ENCODE measurements at places on chromosomes 1 and 21.

DNA sequence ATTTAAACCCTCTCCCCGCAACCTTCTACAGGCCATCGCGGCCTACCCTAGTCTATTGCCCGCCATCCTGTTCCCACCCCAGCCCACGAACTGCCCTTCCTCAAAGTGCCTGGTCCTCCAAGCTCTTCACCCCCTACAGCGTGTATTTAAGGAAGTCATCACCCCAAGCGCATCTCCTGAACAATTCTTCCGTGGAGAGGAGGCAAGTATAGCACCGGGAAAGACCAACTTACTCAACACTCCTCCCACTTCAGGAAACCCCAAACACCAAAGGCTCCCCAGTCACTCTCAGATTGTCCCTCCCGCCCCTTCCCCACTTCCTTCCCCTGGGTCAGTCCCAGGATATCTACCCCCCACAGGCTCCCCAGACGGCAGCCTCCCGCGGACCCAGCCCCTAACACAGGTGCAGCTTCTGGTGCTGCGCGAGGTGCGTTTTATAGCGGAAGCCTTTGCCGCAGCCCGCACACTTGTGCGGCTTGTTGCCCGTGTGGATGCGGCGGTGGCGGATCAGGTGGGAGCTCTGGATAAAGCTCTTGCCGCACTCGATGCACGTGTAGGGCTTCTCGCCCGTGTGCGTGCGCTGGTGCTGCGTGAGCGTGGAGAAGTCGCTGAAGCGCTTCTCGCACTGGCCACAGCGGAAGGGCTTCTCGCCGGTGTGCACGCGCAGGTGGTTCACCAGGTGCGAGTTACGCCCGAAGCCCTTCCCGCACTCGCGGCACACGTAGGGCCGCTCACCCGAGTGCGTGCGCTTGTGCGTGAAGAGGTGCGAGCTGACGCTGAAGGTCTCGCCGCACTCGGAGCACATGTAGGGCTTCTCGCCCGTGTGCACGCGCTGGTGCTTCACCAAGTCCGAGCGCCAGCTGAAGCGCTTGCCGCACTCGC is 25.5 kb downstream of the ZNF697 start:
- DNase-seq: no peak

GRCh38 chr1:204578867-204579664 is 62.9 kb downstream of the MDM4 start:
- no peak for DNase-seq

DNA sequence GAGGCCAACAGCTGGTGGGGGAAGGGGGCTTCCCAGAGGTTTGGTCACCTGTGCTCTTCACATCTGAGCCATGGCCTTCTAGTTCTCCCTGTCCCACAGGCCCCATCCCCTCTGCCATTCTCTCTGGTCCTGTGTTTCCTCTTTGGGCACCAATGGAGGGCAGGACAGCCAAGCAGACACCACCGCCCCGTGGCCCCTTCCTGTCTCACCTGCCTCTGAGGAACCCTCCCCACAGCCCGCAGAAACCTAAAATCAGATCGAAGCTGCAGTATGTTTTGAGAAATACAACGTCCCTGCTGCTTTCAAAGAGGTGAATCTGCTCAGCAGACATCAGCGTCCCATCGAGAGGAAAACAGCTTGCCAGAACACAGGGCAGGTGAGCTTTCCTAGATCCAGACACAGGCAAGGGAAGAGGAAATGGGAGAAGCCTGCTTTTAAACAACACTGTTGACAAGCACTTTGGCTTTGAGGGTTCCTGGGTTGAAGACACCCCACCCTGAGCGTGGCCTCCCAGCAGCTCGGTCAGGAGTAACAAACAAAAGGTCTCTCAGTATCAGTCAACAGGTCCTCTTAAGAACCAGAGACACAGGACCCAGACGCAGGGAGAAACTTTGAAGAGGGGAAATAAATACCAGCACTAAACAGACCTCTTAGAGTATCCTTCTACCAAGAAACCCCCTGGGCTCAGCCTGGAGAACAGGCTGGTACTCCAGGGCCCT is 2.3 kb downstream of the PANK4 start:
- DNase-seq: no peak

DNA sequence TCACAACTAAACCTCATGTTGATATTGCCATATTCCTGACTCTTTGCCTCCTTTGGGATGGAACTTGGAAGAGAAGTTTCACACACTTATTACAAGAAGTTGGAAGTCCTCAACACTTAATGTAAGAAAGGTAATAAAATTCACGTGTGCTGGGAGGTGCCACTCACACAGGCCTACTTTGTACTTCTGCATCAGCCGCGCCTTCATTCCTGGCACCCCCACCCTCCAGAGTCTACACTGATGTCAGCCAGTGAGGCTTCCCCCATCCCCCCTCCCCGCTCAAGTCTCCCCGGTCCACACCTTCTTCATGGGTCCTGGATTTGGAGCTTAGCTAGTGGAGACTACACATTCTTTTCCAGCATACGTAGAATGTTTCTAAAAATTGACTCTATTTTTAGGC is 24.8 kb upstream of the SLC45A1 start:
- DNase-seq: no peak

- no peak for DNase-seq
These were observed 195.6 kb upstream of the C1orf105 start for GRCh38 chr1:172224871-172225270.

- no peak for DNase-seq
These were observed 81.0 kb downstream of the NOTCH2 start for GRCh38 chr1:119988306-119989062.

DNA sequence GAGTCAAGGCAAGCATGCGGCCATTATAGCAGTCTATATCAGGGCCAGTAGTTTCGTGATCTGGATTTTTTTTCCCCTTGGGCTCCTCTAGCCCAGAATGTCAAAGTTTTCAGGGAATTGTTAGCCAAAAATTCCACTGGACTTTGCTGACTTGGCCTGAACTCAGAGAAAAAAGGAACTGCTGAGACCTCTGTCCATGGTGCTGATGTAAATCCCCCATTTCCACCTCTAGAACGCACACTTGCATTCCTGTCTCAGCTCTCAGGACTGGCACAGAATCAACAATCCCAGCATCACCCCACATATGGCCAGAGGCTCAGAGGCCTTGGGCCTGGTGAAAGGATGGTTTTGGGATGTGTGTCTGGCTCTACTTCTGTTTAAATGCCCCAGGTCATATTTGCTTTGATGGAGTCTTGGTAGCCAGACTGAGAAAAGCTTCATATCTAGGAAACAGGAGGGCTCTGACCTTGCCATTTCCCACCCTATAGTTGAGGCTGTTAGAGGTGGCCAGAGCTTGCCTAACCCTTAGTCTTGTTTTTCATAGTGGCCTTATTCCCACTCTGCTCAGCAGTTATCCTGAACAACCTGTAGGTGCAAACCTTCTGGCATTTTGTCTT is 16.9 kb upstream of the EFCAB14 start:
- DNase-seq: no peak

DNA sequence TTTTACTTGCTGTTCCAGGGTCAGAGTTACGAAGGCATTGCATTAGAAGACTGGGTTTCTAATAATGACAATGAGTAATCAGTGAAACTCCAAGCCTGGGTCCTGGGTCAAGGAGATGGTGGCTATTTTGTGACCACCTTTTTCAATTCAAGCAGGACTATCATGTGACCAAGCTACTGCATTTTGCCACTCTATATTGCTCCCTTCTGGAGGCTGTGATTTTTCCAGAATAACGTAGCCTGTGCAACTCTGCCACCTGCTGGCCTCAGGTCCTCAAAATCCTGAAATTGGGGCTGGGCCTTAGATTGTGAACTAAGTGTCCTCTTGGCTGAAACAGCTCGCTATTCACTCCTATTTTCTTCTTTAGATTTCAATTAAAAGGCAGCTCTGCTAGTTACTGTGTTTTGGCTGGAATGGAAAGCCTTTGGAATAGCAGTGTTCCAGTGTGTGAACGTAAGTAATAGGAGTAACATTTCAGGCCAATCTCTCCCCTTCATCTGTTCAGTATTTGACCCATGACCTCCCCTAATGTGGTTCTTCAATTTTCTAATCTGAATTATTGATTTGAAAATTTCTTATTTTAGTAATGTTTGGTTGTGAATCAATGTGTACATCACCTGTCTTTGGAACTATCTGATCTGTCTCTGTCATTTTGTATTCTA is 52.9 kb upstream of the CD46 start:
- no peak for DNase-seq

DNA sequence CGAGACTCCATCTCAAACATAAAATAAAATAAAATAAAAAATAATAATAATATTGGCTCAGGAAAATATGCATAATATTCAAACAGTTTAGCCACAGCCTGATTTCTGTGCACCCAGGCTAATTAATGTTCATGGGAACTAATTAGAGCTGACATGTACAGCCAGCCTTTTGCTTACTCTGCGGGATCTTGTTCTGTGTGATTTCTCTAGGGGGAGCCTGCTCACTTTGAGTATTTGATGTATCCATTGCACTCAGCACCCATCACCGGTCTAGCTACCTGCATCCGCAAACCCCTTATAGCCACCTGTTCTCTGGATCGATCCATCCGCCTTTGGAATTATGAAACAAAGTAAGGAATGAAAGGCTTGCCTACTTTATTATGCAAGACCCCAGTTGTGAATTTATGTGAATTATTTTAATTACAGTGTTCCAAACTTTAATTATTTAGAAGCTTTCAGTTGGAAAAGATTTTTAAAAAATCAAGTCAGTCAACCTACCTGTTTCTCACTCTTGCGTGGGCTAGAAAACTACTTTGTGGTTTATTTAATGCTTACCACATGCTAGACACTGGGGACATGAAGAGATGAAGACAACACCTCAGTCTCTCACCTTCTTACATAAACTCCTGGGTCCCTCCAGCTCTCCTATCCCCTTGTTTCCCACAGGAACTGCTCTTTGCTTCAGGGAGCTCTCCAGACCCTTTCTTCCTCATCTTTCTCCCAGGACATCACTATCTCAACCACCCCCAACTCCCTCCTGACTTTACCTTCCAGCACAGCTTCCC is 25.4 kb downstream of the CFAP57 start:
- DNase-seq: no peak

DNA sequence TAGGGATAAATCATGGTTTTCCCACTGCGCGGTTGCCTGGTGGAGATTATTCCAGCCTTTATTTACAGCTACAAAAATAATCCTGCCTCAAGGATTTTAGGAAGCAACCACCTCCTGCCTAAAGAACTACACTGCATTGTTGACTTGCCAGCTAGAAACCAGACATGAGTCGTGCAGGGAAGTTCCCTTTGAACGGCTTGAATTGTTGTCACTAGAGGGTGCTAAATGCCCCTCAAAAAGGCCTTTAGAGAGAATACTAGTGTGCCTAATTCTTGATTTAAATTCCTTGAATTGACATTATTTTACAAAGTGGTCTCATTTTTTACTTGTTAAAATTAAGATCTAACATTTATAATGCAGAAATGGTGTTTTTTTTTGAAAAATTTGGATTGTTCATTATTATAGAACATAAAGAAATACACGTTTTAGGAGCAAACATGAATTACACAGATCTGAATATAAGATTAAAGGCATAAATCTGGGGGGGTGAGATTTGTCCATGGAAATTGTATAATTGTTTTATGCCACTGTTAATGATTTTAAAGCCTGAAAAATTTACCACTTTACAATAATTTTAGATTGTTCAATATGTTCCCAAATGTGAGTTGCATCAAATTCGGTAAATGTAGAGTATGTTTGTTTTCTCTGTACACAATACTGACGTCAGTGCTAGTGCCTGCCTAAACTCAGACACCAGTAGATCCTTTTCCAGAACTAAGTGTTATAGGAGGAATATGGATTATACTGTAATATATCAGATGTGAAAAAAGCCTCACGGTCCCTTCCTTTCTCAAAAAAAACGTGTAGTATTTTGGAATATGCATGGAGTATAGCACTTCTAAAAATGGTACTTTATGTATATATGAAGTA is 7.6 kb upstream of the ERG start:
- no peak for DNase-seq

DNA sequence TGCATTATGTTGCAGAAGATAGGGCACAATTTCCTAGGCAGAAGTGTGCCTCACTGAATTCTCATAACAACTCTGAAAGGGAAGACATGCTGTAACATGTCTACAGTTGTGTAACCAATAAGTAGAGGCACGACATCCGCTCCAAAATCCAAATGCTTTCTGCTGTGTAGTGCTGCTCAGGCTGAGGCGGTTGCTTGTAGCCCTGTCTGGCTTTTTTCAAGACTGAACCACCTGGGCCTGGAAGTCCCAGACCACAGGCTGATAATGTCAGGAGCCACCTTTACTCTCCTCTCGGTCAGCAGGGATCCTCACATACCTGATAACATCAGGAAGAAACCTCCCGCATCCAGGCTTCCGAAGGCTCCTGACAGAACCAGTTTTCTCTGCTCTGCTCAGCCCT is 10.9 kb downstream of the AKNAD1 start:
- no peak for DNase-seq

GRCh38 chr1:241391926-241392710 is 35.1 kb upstream of the RGS7 start:
- no peak for DNase-seq

DNA sequence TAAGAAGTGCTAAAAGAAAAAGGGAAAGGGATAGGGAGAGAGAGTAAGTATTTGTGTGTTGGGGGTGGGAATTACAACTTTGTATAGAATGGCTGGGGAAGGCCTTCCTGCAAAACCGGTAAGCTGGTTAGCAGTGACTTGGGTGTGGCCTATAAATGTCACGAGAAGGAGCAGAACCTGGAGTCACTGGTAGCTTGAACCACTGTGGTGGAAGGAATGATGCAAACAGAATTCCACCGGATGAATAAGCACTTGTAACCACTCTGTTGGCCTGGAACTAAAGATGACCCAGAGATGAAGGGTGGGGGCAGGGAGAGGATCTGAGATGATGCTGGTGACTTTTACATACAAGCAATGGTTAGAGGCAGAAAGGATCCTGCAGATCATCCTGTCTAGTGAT is 8.9 kb downstream of the XKR8 start:
- no peak for DNase-seq

DNA sequence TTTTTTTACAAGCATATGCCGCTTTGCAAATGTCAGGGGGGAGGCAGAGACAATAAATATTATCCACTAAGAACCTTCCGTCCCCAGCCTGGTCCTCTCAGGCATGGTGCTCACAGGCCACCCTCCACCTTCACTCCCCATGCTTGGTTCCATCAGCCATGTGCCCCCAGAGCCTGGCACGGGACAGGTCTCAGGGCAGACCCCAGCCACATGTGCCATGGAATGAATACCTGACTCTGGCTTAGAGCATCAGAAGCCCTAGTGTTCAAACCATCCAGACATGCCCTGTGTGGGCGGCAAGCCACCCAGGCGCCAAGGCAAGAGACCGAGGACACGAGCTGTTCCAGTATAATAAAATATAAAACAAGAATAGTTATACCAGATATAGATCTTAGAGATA is 5.4 kb downstream of the LSS start:
- DNase-seq: no peak

DNA sequence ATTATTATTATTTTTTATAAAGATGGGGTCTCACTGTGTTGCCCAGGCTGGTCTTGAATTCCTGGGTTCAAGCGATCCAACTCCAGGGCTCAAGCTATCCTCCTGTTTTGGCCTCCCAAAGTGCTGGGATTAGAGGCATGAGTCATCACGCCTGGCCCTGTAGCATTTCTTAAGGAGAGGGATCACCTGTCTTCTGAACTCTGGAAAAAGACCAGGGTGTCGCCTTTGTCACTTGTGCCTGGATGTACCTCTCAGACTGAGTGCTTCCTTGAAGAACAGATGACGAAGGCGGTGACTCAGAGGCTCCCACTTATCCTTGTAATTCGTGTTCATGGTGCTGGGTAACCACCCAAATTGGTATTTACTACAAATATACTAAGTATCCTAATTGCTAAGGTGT is 2.4 kb upstream of the CGN start:
- no peak for DNase-seq

All from T-helper 17 cell (primary cell).